Stimulated activated CD4-positive, alpha-beta T cell treated with anti-CD3 and anti-CD28 coated beads, Interleukin-1b, Interleukin-23, amount 100 ng/mL, for 1 hour (primary cell): ENCODE measurements at places on chromosomes 4 and X.

DNA sequence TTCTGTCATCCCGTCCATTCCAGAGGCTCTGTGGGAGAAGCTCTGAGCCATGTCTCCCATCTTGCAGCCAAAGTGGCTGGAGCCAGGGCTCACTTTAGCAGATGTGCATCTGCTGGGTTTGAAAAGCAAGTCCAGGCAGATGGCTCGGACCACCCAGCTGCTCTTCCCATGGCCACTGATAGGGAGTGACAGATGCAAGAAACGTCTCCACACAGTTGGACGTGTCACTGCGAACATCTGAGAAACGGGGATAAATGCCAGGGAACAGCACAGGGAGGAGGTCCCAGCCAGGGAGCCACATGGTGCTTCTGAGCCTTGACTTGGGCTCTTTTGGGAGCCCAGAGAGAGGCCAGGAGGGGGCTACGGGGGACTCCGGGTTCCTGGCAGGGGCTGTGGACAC lies 242.3 kb downstream of the AFAP1 start:
- DNase-seq = no peak

GRCh38 chr4:14428125-14428524 lies 574.2 kb upstream of the CPEB2 start:
- DNase-seq = no peak

GRCh38 chr4:170599894-170600293 lies 510.1 kb upstream of the AADAT start:
- no peak for DNase-seq

DNA sequence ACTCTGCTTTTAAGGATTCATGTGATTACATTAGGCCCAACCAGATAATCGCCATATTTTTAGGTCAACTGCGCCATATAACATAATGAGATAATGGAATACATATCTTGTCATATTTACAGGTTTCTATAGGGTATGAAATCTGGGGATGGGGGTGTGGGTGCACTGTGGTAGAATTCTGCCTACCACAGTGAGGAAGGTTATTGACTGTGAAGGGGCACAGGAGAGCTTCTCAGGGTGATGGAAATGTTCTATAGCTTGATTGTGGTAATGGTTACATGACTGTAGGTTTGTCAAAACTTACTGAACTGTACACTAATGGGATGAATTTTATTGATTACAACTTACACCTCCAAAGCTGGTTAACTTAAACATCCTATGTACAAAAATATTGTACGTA lies 15.9 kb downstream of the USP53 start:
- no peak for DNase-seq

DNA sequence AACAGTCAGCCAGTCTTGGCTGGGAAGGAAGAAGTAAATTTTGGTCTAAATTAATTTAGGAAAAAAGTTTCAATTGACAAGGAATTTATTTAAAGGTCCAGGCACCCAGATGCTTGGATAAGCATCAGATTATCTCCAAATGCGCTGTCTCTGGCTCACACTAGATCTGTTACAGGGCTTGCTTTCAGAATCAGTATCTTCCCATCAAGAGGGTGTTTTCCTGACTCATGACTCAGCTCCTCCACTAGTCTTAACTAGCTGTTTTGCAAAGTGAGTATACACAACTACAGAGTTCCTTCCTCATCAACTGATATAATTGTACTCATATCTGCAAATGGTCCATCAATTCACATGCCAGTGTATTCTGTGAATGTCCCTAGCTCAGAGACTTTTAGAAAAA lies 482.1 kb upstream of the CPEB2 start:
- DNase-seq = no peak

- no peak for DNase-seq
These were observed 170.6 kb downstream of the ZNF330 start for GRCh38 chr4:141391293-141391692.

DNA sequence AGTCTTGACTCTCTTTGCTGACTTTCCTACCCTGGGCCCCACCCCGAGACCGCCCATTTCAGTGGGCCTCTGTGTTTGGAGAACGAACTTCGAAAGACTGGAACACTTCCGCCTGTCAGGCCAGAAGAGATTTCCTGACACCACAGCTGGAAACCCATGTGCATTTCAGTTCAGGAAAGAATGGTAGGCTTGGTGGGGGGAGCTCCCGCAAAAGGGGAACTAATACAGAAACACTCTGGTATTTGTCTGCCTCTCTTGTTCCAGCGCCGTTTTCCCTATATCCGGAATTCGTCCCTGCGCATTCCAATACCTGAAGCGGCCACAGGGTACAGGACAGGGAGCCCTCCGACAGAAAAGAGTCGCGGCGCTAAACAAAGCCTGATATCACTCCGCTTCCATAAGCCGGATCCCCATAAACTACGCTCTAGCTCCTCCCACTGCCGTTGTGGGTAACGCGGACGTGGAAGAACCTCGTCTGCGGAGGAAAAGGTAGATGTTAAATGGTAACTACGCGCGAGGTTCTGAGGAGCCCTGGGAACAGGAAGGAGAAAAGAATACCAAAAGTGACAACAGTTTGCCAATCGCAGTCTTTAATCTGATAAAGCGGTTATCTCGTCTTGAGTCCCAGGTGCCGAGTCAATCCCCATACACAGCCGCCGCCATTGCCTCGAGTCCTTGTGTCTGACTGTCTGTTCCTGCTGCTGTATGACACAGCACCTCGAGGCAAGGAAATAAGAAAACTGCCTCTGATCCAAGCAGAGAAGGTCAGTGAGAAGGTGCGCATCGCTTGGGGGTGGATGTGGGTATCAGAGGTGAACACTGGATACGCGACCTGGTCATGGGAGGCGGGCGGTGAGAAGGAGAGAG lies at the start of gene ARMCX5:
ARMCX5 (plus strand) TSS at position 432 of the 867 bp plus-strand sequence. CDS start 2,627 bp downstream, outside the sequence.
- DNase-seq = peak; percentile 29

GRCh38 chr4:83217721-83218522 lies 66.7 kb downstream of the COQ2 start:
- DNase-seq = peak; percentile 17

- no peak for DNase-seq
These were observed 98.0 kb downstream of the CDS1 start for GRCh38 chr4:84680956-84681355.

DNA sequence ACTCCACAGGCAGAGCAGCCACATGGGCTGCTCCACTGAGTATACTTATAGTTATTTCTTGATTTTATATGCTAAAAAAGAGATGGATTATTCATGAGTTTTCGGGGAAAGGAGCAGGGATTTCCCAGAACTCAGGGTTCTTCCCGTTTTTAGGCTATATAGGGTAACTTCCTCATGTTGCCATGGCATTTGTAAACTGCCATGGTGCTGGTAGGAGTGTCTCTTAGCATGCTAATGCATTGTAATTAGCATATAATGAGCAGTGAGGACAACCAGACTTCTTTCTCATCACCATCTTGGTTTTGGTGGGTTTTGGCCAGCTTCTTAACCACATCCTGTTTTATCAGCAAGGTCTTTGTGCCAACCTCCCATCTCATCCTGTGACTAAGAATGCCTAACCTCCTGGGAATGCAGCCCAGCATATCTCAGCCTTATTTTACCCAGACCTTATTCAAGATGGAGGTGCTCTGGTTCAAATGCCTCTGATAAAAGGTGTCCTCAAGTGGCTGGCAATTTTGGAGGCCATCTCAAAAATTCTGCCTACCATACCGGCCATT lies 213.0 kb upstream of the VEGFC start:
- no peak for DNase-seq

DNA sequence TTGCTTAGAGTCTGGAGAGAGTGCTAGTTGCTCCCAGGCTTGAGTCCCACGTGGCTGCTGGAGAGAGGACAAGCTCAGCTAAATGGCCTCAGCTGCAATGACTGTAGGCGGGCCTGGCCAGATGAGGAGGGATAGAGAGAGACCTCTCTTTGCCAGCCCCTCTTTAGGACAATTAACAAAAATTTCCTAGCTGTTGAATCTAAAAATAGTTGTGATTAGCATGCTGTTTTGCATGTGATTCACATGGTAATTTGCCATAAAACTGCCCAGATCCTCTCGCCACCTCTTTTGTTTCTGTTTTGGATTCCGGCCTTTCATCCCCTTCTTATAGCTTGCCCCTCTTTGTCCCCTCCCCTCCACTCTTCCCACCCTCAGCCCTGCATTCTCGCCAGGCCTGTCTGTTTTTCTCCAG lies 28.9 kb upstream of the PRPS1 start:
- no peak for DNase-seq

GRCh38 chr4:26342328-26343037 lies 21.7 kb downstream of the RBPJ start:
- DNase-seq = no peak

- no peak for DNase-seq
These were observed 577.0 kb downstream of the FAT4 start for GRCh38 chr4:125891597-125892258.
